ENCODE measurements at places on chromosomes 4 and X.

- no peak for DNase-seq
Observed at GRCh38 chrX:22276781-22277180, 4.1 kb downstream of the CBLL2 start.

GRCh38 chrX:40175511-40176350, 78.0 kb upstream of the BCOR start:
- DNase-seq = no peak

DNA sequence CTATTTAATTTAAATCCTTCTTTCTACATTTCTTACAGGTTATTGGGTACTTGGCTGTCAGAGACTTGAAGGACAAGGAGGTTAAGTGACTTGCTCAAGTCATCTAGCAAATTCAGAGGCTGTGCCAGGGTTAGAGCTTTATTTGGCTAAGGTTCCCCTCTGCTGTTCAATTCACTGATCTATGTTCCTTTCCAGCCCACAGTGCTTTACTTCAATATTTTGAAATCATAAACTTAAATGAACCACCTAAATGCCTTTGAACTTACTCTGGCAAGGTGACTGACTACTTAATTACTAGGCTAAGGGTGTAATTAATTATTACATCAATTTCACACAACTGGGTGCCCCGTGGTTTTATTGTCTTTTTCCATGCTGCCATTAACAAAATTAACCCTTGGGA, 288.7 kb downstream of the CAMK2D start:
- DNase-seq = no peak

- DNase-seq = no peak
Observed at GRCh38 chrX:57178605-57179004, 41.4 kb upstream of the SPIN2A start.

- DNase-seq = no peak
Observed at GRCh38 chr4:100098681-100099080, 91.6 kb downstream of the DDIT4L start.

GRCh38 chr4:4477796-4478195, 64.1 kb downstream of the STX18 start:
- DNase-seq = no peak

GRCh38 chr4:35970366-35970960, 273.9 kb downstream of the ARAP2 start:
- DNase-seq = no peak

- DNase-seq = no peak
Observed at GRCh38 chr4:5463936-5464650, 244.3 kb downstream of the EVC2 start.

GRCh38 chr4:177099211-177099610, 210.5 kb upstream of the NEIL3 start:
- peak; percentile 13 for DNase-seq

DNA sequence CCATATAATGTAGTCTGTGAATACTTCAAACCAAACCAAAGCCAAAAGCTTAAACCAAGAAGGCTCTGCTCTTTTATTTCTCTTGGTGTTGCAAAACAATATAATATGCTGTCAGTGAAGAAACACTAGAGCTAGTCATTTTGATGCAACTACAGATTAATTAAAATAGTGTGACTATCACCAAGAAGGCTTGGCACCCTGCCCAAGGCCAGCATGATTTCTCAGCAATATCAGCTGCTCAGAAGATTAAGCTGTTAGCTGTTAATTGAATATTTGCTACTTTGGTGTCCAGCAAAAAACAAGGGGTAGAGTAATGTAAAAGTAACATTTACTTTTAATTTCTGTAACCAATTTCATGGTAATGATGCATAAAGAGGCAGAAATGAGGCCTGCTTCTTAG, 104.9 kb upstream of the PRPS2 start:
- no peak for DNase-seq

GRCh38 chrX:41001327-41001726, 83.9 kb upstream of the USP9X start:
- DNase-seq = no peak

DNA sequence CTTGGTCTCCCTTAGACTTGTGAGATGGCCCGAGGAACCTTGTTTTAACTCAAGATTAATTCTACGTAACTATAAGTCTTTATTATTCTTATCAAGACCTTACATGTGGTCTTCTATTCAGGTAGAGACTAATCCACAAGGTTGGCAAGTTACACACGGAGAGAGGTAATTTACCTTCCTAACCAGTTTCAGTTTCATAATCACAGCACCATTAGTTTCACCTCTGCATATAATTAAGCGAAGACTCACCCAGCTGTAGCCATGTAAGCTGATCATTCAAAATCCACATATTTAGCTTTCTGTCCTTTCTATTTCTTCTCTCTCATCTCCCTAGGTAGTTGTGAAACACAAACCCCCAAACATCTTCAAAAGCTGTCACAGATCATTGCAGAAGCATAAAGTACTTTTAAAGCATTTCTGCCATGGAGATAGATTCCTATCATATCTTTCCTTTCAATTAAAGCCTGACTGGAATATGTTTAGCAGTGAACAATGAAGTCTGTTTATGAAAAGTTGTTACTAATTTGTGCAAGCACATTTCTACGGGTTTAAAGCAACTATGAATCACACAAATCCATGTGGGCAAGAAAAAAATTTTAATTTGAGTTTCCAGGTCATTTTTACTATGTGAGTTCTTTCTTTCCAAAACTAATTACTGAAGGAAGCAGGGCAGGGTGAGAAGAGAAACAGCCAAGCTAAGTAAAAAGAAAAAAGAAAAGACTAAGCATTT, 78.5 kb downstream of the BTC start:
- no peak for DNase-seq

- no peak for DNase-seq
Observed at GRCh38 chr4:153433754-153434105, 32.4 kb upstream of the TMEM131L start.

DNA sequence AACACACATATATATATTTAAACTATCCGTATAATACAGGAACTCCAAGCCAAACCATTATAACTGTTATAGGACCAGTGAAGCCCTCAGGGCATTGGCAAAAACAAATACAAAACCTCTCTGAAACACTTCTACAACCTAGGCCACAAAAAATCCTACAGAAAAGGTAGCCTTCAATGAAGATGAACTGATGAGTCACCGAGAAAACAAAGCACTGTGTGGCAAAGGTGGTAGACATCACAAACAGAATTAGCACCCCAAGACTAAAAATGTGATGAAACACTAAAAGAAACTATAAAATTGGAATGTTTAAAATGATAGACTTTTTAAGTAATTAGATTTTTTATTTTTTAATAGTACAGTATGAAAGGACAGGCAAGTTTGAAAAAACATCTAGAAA, 5.5 kb upstream of the HSPA4L start:
- no peak for DNase-seq

DNA sequence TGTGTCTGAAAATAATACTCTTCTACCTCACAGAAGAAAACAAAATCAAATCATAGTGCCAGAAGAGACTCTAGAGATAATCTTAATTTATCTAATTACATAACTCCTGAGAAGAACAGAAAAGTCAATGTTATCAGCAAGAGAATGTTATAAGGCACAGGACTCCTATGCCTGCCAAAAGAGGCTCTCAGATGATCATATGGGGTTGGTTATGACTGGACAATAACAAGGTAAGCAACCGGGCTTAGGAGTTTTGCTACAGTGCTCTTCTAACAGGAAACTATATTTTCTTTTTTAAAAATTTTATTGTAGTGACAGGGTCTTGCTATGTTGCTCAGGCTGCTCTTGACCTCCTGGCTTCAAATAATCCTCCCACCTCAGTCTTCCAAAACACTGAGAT, 3.5 kb upstream of the C4orf17 start:
- DNase-seq = no peak

DNA sequence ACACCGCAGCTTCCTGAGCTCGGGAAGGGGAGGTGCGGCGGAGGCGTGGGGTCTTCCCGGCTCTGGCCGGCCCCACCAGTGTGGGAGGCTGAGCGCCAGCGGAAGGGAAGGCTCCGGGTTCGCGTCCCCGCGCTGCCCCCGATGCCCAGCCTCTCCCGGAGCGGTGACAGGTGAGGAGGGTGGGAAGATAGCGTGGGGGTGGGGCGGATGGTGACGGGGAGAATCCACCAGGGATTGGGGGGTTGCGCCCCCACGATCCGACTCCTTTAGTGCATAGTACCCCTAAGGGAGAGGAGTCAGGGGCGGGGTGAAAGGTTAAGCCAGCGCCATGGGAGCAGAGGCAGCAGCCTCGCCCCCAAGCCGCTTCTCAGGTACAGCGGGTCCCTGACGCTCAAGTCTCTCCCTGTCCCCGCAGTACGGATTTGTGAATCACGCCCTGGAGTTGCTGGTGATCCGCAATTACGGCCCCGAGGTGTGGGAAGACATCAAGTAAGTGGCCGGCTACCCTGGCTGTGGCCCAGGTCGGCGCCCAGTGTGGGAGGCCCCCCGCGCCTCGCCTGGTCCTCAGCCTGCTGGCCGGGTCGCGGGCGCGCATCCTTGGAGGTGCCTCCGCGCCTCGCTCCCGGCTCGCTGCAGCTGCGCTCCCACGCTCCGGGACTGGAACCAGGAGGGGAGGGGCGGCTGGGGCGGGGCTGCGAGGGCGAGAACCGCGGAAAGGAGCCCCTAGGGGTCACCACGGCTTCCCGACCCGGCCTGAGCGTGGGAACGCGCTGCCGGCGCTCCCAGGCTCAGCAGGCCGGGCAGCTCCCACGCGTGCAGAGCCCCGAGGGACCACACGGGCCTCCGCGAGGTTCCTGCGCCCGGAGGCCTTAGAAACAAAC, 791 bp downstream of the GUCY1B1 start:
- DNase-seq = peak; percentile 44

- DNase-seq = peak; percentile 58
Observed at GRCh38 chrX:17374619-17375366, at the start of gene NHS. TSS of gene NHS (plus strand) at chrX:17375200. CDS start at chrX:17375758, 558 bp downstream.

DNA sequence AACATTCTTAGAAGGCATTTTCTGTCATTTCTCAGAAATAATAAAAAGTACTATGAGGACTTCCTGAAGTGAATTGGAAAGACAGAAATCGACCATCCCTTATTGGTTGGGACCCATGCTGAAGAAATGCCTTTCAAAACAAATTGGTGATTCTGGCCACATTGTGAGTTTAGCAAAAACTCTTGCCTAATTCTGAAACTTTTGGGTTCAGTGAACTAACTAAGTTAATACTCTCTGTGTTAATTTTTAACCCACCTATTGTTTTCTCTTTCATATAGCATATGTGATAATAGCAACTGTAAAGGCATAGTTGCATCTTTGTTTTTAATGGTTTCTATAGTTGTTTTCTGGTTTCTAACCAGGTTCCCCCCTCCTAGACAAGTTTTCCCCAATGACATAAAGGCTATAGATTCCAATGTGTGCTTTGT, 129.3 kb upstream of the FAT1 start:
- no peak for DNase-seq

DNA sequence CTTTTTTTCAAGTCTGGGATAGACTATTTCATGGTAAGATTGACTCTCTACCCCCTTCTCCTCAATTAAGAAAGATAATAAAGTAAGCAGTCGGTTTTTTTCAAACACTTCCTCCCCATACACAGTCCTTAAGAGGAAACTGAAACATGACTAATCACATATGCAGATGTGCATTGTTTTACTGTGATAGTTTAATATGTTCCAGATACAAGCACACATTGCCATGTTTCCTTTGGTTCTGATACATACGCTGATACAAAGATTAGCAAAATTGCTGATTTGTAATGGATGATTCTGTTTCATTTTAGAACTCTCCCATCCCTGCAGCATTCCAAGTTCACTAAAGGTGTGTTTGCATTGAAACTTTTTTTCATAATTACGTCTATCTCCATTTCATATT, 76.1 kb downstream of the FBXO8 start:
- no peak for DNase-seq

- DNase-seq = no peak
Observed at GRCh38 chr4:44071959-44072955, 376.4 kb downstream of the KCTD8 start.

DNA sequence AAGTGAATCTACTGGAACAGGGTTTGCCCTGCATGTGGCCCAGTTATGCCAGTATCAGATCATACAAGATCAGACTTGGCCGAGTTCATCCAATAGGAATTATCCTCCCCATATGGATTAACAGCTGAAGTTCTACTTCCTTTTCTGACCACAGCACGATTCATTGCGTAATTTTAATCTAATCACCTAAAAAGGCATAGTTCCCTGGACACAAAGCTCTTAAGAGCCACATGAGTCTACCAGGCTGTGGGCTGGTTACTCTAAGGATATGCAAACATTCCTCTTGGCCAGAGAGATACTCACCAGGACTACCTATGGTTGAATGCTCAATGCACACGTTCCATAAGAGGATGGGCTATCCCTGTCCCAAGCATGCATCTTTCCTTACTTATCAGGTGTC, 46.9 kb downstream of the CHST7 start:
- no peak for DNase-seq

DNA sequence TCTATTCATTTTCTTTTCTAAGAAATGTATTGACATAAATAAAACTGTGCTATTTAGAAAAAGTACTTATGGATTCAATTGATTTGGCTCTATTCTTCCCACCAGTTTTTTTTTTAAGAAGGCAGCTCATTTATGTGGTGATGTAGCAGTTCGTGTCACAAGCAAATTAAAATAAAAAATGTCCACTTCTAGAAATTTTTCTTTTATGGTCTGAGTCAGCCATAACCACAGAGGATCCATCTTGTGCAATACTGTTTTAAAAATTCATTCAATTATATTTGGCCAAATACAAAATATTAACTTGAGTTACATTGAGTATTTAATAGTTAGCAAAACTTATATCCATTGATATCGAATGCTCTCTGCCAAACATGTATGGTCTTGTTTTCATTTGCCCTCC, 207.9 kb upstream of the FAT1 start:
- DNase-seq = no peak

- no peak for DNase-seq
Observed at GRCh38 chrX:145729635-145730034, 88.0 kb upstream of the SLITRK2 start.

DNA sequence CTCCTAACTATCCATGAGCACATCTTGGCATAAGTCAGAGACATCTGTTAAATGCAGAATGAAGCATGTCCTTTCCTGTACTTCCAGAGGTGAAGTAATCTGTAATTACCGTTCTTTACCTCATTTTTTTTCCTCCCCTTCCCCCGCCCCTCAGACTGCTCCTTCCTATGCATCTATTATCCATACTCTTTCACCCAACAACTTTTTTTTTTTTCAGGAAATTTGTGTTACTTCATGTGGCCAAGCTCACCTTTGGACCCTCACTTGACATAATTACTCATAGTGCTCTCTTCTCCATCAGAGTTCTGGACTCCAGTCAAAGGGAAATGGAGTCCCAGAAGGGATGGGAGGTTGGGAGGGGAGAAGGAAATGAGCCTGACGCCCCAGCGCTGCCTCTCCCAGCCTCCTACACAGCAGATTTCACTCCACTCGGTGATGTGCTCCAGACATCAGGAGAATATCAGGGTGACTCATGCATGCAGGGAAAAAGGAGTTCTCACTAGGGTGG, 568.8 kb downstream of the STIM2 start:
- peak; percentile 92 for DNase-seq

- DNase-seq = no peak
Observed at GRCh38 chr4:140213116-140213515, 59.1 kb upstream of the MAML3 start.

DNA sequence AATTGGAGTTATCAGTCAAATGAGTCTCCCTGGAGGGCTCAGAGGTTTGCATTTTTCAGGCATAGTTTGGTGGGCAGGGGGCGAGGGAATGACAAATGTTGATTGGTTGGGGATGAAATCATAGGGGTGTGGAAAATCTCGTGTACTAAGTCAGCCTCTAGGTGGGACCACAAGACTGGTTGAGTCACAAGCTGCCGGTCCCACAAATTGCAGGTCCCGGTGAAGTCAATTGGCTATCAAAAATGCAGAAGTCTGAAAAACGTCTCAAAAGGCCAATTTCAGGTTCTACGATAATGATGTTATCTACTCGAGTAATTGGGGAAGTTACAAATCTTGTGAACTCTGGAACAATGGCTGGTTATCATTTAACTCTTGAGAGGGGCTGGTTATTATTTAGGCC, 98.8 kb upstream of the DHX15 start:
- DNase-seq = no peak
